ENCODE measurements at places on chromosomes 4 and X. TPM values are rescaled to one million over a fixed set of nuclear protein-coding genes. Genes with fewer than 3 reads are reported as not detected.

DNA sequence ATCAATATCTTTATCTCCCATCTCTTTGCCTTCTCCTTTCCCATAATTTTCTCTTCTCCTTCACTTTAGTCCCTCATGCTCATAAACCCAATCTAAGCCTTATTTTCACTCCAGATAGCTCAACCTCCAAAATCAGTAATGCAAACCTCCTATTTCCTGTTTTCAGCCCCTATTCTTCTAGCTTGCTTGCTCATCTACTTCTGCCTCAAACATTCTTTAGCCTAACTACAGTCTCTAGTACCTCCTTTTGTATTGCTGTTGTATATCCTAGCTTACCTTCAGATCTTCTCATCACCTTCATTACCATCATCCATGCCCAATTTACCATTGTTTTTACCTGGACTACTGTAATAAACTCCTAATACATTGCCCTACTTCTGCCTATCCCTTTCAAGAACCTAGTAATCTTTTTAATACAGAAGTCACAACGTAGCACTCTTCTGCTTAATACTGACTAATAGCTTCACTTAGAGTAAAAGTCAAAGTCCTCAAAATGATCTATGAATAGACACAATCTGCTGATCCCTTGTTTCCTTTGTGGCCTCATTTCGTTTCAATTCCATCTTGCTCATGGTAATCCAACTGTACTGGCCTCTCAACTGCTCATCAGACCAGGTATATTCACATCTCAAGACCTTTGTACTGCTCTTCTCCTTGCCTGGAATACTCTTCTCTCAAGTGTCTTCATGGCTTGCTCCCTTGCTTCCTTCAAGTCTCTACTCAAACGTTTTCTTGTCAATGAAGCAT is 123.4 kb downstream of the FAM13A start:
- DNase-seq: no peak

- no peak for DNase-seq
Observed at GRCh38 chr4:84622959-84623358, 40.0 kb downstream of the CDS1 start.

Gene TMEM255A
- not detected for total RNA-seq

Gene TEX28
- not detected for total RNA-seq

Gene ADAM29
- not detected for total RNA-seq
